Fibroblast of the aortic adventitia (primary cell): ENCODE measurements at places on chromosomes 16 and 17. TPM values are rescaled to one million over a fixed set of nuclear protein-coding genes. Genes with fewer than 3 reads are reported as not detected.

GRCh38 chr16:55144651-55145050 is 179.4 kb upstream of the IRX6 start:
- no peak for DNase-seq

GRCh38 chr16:2767891-2768290 is 9.2 kb downstream of the ELOB start:
- no peak for DNase-seq

DNA sequence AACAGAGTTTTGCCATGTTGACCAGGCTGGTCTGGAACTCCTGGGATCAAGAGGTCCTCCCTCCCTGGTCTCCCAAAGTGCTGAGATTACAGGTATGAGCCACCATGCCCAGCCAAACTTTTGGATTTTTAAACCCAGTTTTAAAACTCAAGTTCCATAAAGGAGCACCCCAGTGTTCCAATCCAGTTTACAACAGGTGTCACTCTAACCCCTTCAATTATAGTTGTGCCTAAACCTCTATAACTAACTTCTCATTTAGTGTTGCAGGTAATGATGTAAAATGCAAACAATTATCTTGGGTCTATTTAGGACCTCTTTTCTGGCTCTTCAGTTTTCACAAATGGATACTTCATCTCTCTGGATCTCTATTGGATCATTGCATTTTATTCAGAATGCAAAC is 7.8 kb upstream of the ADAP2 start:
- no peak for DNase-seq

DNA sequence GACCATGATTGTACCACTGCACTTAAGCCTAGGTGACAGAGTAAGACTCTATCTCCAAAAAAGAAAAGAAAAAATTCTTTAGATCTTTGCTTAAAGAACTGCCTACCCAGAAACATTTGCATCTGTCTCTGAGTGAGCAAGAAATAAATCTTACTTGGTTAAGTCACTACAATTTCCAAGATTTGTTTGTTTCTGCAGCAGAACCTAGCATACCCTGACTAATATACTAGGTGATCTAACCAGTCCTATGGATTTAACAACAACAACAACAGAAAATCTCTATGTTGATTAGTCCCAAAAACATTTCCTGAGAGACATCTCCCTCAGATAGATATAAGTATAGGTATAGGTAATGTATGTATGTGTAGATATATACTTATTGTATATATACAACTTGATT is 549.3 kb upstream of the PSMD7 start:
- DNase-seq, result no peak

Gene VWA3A
- 0.18 TPM in 1 of 2 replicates, not detected in the other for total RNA-seq

Gene MYH1
- total RNA-seq, result 0.08 TPM in 1 of 2 replicates, not detected in the other

Gene ACE
- total RNA-seq, result 16.9 and 24.3 TPM in 2 replicates

Gene CIBAR2
- not detected in 2 replicates for total RNA-seq

Gene FBXO39
- 0.09 and 0.57 TPM in 2 replicates for total RNA-seq

Gene PRR35
- not detected in 2 replicates for total RNA-seq
